ENCODE measurements at places on chromosomes 1 and 21. TPM values are rescaled to one million over a fixed set of nuclear protein-coding genes. Genes with fewer than 3 reads are reported as not detected.

C1orf74 gene
- total RNA-seq = 1.6 TPM

GBP6 gene
- total RNA-seq = not detected

ZNF281 gene
- 39.4 TPM for total RNA-seq

FAM151A gene
- total RNA-seq = 0.05 TPM

LIN28A gene
- not detected for total RNA-seq

OR2M3 gene
- not detected for total RNA-seq

SYPL2 gene
- total RNA-seq = 0.13 TPM

BCL10 gene
- 15.8 TPM for total RNA-seq

TEX38 gene
- not detected for total RNA-seq

TSPAN1 gene
- total RNA-seq = 3.4 TPM

ADAMTS4 gene
- not detected for total RNA-seq

GOLT1A gene
- total RNA-seq = 5.1 TPM

IRF6 gene
- total RNA-seq = 0.12 TPM
